ENCODE measurements at places on chromosomes 7 and 10.

GRCh38 chr7:88522771-88523293, 216.1 kb upstream of the STEAP4 start:
- no peak for DNase-seq

GRCh38 chr7:32015133-32015532, 55.1 kb downstream of the PDE1C start:
- DNase-seq, result no peak

- no peak for DNase-seq
Measured at GRCh38 chr10:24661376-24661775, 62.3 kb downstream of the ARHGAP21 start.

- DNase-seq, result no peak
Measured at GRCh38 chr7:107715531-107715930, 28.4 kb upstream of the CBLL1 start.

GRCh38 chr7:149093228-149093627, 2.7 kb upstream of the ZNF786 start:
- no peak for DNase-seq

DNA sequence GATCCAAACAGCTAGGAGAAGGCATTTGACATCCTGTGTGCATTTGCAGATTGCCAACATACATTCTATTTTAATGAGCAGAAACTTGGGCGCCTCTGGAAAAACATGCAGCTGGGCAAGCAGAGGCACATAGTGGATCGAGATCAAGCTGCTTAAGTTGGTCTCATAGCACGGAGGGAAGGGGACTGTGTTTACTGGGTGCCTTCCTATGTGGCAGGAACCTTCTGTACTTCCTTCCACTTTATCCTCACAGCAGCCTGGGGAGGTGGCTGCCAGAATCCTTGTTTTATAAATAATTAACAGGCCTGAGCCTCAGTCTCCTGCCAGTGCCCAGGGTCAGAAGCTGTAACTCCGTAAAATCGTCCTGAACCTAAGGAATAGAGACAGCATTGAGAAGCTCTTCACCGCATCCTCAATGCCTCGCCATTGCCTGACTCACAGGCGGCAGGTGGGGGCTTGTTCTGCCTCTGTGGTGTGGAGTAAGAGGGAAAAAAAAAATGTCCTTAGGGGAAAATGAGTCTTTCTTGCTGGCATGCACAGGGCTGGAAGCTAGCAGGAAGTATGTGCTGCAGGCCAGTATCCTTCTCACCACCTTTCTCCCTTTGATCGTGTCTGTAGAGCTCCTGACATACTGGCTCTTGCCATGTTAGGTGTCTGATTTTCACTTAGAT, 6.2 kb downstream of the VWA2 start:
- DNase-seq, result no peak

Data from T-helper 2 cell (primary cell).